ENCODE measurements at places on chromosomes 11 and 22.

GRCh38 chr11:73625696-73626318 is 20.6 kb upstream of the PLEKHB1 start:
- H3K4me3 ChIP-seq = no peak overlapping the region
- peaks cover 21% of the 10 kb centered on the region for H3K27me3 ChIP-seq
- H3K4me1 ChIP-seq = no peaks in the 10 kb centered on the region
- DNase-seq = no peak

- H3K4me3 ChIP-seq = no peak overlapping the region
- no peaks in the 10 kb centered on the region for H3K4me1 ChIP-seq
Observed at GRCh38 chr22:48895336-48895735, 932.3 kb downstream of the BRD1 start.

GRCh38 chr11:12343526-12343925 is 33.8 kb upstream of the PARVA start:
- DNase-seq = no peak
- no peaks in the 10 kb centered on the region for H3K27me3 ChIP-seq
- H3K27ac ChIP-seq = no peak overlapping the region
- H3K4me1 ChIP-seq = no peaks in the 10 kb centered on the region

DNA sequence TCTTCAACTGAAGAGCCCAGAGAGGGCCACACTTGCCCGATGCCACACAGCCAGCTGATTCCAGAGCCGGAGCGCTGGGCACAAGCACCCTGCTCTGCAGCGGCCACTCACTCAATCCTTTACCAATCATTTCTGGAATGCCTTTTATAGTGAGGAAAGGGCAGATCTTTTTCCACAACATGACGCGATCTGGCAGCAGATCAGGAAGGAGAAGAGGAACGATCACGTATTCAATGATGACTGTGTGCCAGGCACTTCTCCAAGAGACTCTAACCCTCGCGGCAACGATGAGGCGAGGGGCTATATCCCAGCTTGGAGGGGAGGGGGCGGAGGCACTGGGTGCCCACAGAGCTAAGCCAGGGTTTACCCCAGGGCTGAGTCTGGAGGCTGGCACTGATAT is 56.3 kb upstream of the TCF20 start:
- H3K27me3 ChIP-seq = peaks cover 10% of the 10 kb centered on the region
- H3K27ac ChIP-seq = no peak overlapping the region
- H3K36me3 ChIP-seq = no peaks in the 10 kb centered on the region
- no peak for DNase-seq

- H3K4me3 ChIP-seq = no peak overlapping the region
- H3K4me1 ChIP-seq = peaks cover 12% of the 10 kb centered on the region
- H3K27me3 ChIP-seq = no peaks in the 10 kb centered on the region
- no peak overlapping the region for H3K27ac ChIP-seq
Observed at GRCh38 chr22:42562279-42562678, 8.5 kb downstream of the SERHL2 start.

DNA sequence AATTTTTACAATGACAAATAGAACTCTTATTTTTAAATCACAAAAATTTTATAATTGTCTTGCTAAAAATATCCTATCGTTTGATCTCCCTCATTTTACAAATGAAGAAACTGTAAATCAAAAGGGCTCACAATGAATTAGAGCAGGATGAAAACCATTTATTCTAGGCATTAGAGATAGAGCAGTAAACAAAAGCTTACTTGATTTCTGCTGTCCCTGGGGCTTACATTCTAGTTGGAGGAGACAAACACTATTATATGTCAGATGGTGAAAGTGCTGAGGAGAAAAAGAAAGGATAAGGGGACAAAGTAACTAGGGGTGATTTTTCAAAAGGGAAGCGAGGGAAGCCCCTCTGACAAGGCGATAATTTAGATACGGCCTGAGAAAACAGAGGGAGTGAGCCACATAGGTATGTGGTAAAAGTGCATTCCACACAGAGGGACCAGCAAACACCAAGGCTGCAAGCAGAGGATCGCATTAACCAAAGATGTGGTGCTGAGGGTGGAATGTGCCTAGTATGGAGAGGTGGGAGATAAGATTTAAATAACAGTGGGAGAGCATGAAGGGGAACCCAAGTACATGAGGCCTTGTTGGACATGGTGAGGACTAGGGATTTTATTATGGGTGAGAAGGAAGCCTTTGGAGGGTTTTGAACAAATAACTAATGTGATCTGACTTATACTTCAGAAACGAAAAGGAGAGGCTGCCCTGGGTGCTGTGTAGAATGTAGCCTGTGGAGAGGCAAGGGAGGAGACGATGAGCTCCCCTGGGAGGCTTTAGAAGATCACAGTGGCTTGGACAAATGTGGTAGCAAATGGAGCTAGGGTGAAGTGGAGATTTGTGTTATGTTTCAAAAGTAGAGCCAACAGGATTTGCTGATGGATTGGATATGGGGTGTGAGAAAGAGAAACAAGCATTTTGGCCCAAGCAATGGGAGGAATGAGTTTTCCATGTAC is 62.1 kb downstream of the PDHX start:
- H3K36me3 ChIP-seq = no peaks in the 10 kb centered on the region
- H3K4me3 ChIP-seq = no peak overlapping the region
- H3K4me1 ChIP-seq = no peaks in the 10 kb centered on the region

Measured in thymus (tissue), 14 donors.